ENCODE measurements at places on chromosomes 3 and 15. TPM values are rescaled to one million over a fixed set of nuclear protein-coding genes. Genes with fewer than 3 reads are reported as not detected.

CHDH gene
- 0.45 TPM for polyA plus RNA-seq

P2RY12 gene
- not detected for polyA plus RNA-seq

POC1A gene
- polyA plus RNA-seq, result 1.3 TPM

STRIT1 gene
- not detected for polyA plus RNA-seq

GOLGA6L10 gene
- polyA plus RNA-seq, result 0.06 TPM

ZKSCAN7 gene
- polyA plus RNA-seq, result 3.0 TPM

PARP15 gene
- 10.7 TPM for polyA plus RNA-seq

CACNA2D2 gene
- 0.24 TPM for polyA plus RNA-seq

FBXL2 gene
- 0.05 TPM for polyA plus RNA-seq

GPR160 gene
- polyA plus RNA-seq, result 6.2 TPM

HYKK gene
- polyA plus RNA-seq, result 3.7 TPM

WDR5B gene
- 2.0 TPM for polyA plus RNA-seq

CPEB1 gene
- 0.68 TPM for polyA plus RNA-seq

STX19 gene
- not detected for polyA plus RNA-seq

EIF2A gene
- polyA plus RNA-seq, result 34.1 TPM

AGTR1 gene
- not detected for polyA plus RNA-seq

XCR1 gene
- not detected for polyA plus RNA-seq

MYRIP gene
- not detected for polyA plus RNA-seq

RBP2 gene
- not detected for polyA plus RNA-seq

MUC4 gene
- polyA plus RNA-seq, result not detected

TRH gene
- not detected for polyA plus RNA-seq

KIF23 gene
- 1.1 TPM for polyA plus RNA-seq

KCNAB1 gene
- polyA plus RNA-seq, result 0.08 TPM

PDE12 gene
- polyA plus RNA-seq, result 20.6 TPM

ATP13A5 gene
- not detected for polyA plus RNA-seq

Data from CD4-positive, CD25-positive, alpha-beta regulatory T cell (primary cell).